Right renal cortex interstitium (tissue), 3 donors: ENCODE measurements at places on chromosomes 7 and 10.

- DNase-seq, result no peak
Observed at GRCh38 chr10:28393956-28394568, 91.2 kb upstream of the MPP7 start.

DNA sequence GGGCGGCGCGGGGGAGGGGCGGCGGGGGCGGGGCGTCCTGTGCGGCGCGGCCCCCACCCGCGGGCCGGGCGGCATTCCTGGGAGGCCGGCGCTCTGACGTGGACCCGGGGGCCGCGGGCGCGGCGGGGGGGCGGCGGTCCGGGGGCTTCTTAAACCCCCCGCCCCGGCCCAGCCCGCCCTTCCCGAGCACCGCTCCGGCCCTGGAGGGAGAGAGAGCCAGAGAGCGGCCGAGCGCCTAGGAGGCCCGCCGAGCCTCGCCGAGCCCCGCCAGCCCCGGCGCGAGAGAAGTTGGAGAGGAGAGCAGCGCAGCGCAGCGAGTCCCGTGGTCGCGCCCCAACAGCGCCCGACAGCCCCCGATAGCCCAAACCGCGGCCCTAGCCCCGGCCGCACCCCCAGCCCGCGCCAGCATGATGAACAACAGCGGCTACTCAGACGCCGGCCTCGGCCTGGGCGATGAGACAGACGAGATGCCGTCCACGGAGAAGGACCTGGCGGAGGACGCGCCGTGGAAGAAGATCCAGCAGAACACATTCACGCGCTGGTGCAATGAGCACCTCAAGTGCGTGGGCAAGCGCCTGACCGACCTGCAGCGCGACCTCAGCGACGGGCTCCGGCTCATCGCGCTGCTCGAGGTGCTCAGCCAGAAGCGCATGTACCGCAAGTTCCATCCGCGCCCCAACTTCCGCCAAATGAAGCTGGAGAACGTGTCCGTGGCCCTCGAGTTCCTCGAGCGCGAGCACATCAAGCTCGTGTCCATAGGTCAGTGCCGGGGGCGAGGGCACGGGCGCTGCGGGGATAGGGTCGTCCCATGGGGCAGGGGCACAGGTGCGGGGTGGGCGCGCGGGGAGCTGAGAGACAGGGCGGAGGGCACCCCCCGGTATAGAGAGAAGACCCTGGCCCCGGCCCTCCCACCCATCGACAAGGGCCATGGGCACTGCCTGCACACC is at the start of gene FLNC:
TSS of gene FLNC (plus strand) at position 176 of the 947 bp plus-strand sequence. CDS start at position 408, 232 bp downstream.
- DNase-seq, result no peak

DNA sequence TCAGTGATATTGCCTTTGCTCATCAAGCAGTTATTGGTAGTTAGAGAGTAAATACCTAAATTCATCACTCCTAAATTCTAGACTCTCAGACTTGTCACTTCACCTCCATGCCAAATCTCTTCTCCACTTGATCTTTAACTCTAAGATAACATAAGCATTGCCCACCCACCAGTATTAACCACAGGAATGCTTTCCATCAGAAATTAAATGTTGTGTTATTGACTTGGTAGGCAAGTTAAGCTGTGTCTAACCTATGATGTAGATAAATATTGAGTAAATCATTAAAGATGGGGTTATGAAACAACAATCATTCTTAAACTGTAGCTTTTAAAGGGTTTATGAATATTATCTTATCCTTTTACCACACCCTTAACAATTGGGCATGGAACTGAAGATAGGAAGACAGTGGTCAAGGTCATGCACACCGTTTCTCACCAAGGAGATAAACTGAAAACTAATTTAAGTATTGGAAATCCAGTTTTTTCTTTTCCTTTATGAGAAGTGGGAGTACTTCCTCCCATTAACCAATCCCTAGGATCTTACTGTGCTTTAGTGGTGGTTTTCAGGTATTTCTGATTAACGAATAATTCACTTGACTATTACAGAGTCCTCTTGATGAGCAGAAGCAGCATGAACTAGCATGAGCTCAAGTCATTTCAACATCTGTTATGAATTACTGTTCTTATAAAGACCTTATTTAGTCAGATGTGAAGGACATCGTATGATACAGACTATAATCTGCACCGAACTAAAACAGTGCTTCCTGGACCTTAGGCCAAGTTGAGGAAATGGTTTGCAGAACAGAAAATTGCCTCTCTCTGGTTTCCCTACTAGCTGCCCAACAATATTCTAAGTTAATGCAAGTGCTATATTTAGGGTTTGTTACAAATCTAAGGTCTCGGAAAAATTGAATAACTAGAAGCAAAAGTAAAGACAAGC is 142.0 kb downstream of the LCOR start:
- no peak for DNase-seq

GRCh38 chr7:25881317-25882037 is 270.5 kb upstream of the NFE2L3 start:
- DNase-seq, result no peak

DNA sequence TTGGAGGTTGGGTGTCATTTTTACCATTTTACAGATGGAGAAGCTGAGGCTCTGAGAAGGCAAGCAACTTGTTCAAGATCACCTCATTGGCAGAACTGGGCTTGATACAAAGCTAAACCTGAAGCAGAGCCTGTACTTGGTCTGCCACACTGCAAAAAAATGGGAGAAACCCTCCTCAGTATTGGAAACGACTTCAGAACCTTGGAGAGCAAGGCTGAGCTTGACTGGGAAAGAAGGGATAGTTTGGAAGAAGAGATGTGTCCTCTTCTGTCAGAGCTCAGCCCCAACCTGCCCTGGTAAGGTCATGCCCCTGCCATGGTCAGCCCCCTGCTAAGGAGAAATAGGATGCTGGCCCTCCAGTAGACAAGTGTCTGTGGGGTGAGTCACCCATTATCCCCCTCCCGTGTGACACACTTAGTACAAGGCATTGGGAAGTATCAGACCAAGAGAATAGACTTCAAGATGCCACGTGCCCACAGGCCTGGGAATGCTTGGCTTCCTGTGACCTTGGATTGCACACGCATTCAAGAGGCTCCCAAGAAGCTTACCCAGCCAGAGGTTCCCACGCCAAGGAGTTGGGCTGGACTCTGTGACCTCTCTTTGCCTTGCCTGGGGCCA is 56.2 kb upstream of the SMNDC1 start:
- DNase-seq, result no peak

GRCh38 chr7:128082431-128082830 is 51.2 kb upstream of the LRRC4 start:
- no peak for DNase-seq

GRCh38 chr10:114359041-114359952 is 45.0 kb downstream of the AFAP1L2 start:
- no peak for DNase-seq

DNA sequence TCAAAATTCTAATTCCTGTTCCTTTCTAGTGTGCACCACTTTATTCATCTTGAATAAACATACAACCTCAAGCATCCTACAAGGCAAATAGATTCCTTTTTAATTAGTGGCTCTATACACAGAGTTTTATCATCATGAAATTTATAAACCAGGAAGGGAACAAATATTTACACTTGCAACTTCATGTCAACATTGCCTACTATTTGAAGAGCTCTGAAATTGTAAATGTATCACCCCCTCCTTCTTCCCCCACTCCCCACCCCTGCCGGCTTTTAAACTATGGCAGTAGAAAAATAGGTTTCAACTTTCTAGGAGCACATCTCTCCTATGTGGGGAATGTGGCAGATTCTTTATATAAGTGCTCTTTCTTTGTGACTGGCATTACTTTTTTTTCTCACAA is 49.6 kb downstream of the KAT6B start:
- no peak for DNase-seq

- DNase-seq, result no peak
Observed at GRCh38 chr7:157565201-157565626, 228.4 kb downstream of the DNAJB6 start.

GRCh38 chr10:20466731-20467130 is 430.4 kb downstream of the NEBL start:
- DNase-seq, result no peak

DNA sequence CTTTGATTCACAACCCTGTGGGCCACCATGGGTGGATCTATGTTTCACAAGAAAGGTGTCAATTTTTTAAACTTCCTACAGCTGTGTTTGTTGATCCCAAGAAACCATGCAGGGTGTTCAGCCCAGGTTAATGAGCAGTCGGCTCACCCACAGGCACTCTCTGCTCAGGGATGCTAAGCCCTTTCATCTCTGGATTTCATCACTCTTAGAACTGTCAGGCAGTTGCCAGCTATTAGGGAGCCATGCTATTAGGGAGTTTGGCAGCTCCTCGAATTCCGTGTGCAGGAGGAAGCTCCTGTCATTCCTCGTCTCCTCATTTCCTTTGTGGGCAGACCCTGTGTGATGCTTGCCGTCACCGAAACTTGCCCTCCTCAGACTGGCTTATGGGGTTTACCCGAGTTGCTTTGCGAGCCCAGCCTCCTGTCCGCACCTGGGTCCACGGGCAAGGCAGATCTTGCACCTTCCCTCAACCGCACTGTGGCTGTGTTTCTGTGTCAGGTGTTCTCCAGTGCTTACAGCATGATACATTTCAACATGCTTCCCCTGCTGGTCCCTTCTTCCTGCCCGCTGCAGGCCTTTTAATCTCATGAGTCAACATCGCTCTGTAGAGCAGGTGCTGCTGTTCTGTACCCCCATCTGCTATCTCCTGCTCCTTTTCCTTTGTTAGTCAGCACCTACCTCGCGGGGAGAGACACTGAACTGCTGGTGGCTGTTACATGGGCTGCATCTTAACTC is 509.8 kb downstream of the SUGCT start:
- no peak for DNase-seq

GRCh38 chr7:18727115-18727870 is 231.7 kb downstream of the HDAC9 start:
- DNase-seq, result no peak

DNA sequence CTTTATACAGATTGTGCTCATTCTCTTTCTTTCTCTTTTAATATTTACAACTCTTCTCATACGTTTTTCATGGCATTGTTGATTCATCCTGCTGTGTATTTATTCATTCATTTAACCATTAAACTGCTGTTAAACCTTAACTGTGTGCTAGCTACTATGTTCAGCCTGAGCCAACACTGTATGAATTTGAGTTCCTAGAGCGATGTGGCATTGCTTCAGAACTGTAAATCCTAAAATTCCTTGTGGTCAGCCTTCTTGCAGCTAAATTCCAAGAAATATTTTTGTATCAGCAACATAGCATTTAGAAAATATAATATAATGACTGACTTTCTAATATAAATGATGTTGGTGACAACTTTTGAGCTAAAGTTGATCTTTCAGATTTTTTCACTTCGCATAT is 184.7 kb upstream of the FZD1 start:
- DNase-seq, result no peak

DNA sequence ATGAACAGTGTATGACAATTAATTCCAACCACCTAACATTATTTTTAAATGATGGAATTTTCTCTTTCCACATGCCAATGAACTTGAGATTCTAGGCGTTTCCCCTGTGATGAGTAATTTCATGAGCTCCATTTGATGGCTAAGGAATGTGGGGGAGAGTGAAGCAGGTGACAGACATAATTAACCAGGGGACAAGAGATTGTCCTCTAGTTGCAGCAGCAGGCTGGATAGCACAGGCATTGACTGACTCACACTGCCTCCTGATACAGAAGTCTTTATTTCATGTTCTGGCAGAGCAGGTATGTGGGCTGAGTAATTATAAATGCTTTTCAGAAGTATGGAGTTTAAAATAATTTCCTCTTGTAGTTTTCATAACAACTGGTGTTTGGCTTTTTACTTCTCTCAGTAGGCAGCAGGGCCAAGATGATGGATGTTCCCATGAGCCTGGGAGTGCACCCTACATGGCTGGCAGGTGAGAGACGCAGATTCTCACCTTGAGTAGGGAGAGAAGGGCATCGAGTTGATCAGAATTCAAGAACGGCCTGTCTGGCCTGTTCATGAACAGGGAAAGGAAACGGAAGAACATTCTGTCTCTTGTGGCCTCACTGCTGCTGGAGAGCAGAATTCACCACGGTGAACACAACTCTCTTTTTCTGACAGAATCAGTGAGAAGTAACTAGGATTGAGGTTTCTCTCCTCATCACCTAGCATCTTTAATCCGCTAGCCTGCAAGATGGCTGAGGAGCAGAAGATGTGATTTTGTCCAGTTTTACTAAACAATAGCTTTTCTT is 118.8 kb downstream of the AOAH start:
- DNase-seq, result peak; percentile 8

DNA sequence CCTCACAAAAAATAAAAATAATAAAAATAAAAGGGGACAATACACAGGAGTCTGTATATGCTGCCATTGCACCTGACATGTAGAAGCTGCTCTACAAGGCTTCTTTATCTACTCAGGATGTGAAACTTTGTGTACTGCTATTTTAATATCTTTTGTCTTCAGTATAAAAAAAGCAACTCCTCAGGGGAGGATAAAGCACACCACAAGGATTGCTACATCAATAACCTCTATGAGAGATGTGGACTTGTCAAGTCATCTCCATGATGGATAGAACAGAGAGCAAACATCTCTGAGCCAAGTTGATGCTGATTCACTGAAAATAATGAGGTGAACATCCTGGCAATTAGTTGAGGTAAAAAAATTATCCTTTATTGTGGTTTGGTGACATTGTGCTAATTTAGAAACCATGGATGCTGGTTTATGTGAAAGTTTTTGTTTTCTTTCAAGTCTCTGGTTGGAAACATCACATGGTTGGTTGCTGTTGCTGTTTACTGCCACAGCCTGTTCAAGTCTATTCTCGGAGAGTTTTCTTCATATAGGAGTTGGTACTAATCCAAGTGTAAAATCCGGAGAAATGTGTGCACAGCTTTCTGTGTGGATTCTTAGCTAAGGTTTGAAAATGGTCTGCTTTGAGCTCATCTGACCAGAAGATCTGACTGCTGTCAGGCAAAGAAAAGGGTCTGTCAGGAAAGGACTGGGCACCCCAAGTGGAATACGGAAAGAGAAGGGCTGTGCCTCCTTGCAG is 1.5 kb upstream of the HECW1 start:
- DNase-seq, result no peak

DNA sequence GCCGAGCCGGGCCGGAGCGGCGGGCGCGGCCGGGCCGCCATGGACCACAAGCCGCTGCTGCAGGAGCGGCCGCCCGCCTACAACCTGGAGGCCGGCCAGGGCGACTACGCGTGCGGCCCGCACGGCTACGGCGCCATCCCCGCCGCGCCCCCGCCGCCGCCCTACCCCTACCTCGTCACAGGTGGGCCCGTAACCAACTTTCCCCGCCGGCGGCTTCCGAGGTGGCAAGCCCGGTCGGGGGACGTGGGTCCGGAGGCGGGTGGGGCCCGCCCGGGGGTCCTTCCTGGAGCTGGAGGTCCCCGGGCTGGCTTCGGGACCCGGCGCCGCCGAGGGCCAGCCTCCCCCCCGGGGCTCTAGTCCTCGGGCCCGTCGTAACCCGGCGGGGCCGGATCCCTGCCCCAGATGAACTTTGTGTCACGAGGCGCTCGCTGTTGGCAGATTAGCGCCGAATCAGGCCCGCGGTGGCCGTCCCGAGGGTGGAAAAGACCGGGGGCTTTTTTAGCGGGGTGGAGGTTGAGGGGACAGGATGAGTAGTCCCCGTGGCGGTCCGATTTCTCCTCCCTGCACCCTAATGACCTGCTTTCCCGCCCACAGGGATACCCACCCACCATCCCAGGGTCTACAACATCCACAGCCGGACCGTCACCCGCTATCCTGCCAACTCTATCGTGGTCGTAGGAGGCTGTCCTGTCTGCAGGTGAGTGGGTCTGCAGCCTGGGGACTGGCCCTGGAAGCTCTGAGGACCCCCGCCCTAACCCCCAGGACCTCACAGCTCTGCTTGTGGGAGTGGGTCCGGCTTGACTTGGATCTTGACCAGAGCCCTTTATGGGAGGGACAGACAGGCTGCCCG is 496 bp downstream of the BRI3 start:
- DNase-seq, result no peak
